Activated CD4-positive, alpha-beta T cell treated with anti-CD3 and anti-CD28 coated beads for 36 hours (primary cell): ENCODE measurements at places on chromosomes 3 and 15. TPM values are rescaled to one million over a fixed set of nuclear protein-coding genes. Genes with fewer than 3 reads are reported as not detected.
A peak's percentile ranks its signal among the peaks of the same experiment; 100 is the strongest.

ISL2 gene
- total RNA-seq = 0.25 TPM

GRCh38 chr3:152058856-152059255, 185.4 kb downstream of the SUCNR1 start:
- H3K27me3 ChIP-seq = no peaks in the 10 kb centered on the region
- no peak for DNase-seq
- H3K4me1 ChIP-seq = no peaks in the 10 kb centered on the region
- no peak overlapping the region for H3K27ac ChIP-seq
- no peak overlapping the region for H3K4me3 ChIP-seq

DNA sequence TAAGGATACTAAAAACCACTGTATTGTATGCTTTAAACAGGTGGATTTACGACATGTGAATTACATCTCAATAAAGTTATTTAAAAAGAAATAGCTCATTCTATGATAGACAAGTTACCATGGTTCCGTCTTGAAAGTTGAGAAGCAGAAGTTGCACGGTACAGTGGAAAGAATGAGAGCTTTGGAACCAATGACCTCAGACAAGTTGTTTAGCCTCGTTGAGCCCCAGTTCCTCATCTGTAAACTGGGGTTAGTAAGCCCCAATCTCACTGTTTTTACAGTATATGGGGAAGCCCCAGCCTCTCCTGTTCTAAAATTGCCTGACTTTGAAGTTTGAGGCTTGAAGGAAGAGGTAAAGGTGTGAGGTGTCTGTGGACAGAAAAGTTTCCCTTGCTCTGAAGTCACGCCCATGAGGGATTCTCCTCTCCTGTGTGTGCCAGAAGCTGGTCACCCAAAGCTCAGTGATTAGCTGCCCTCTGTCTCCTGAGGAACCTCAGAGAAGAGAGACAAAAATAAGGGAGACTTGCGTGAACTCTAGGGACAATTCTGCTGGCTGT, 10.0 kb downstream of the CRYGS start:
- peak overlapping the region; percentile 55 for H3K4me3 ChIP-seq
- H3K27me3 ChIP-seq = no peaks in the 10 kb centered on the region
- H3K4me1 ChIP-seq = peaks cover 94% of the 10 kb centered on the region
- peak; percentile 71 for DNase-seq
- peak overlapping the region; percentile 99 for H3K27ac ChIP-seq

TM4SF18 gene
- total RNA-seq = not detected

GOLGA8J gene
- total RNA-seq = not detected

GRCh38 chr15:73854265-73854664, 19.1 kb upstream of the TBC1D21 start:
- no peak for DNase-seq
- peaks cover 20% of the 10 kb centered on the region for H3K27me3 ChIP-seq

PLSCR5 gene
- total RNA-seq = not detected

DNA sequence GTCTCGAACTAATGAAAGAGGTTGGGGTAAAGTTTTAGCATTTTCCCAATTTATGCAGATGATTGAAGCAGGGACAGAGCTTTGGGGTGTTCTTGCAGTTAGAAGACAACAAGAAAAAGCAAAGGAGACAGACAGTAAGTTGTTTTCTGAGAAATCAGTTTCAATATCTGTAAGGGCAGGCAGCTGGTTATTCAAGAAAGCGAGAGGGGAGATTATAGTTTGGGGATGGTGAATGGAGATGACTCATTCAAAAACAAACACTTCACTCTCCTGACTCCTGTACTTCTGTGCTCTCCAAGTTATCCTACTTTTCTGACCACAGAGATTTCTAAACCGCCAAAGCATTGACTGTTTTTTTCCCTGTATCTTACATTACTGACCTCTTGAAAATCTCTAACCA, 352.0 kb downstream of the GAP43 start:
- H3K4me1 ChIP-seq = no peaks in the 10 kb centered on the region
- no peak for DNase-seq
- H3K27ac ChIP-seq = no peak overlapping the region
- H3K27me3 ChIP-seq = peaks cover 3% of the 10 kb centered on the region

CCDC39 gene
- total RNA-seq = not detected

SMCO1 gene
- not detected for total RNA-seq

DNA sequence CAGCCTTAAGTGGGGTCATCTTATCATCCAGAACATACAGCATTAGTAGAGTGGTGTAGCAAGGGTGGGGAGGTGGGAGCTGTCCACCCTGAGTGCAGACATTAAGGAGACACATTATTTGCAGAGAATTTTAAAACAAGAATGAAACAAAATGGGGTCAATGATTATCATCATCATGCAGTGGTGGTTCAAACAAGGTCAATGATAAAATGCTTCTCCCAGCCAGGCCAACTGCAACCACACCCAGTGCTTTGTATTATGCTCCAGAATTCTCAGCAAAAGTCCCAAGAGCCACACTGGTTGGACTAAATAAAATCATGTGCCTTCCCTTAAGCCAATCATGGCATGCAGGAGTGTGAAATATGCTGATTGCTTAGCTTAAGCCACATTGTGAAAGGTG, 96.7 kb upstream of the FHIT start:
- H3K27ac ChIP-seq = no peak overlapping the region
- H3K4me1 ChIP-seq = no peaks in the 10 kb centered on the region
- H3K27me3 ChIP-seq = peaks cover 1% of the 10 kb centered on the region
- DNase-seq = no peak

GRCh38 chr15:70514251-70514650, 249.1 kb downstream of the UACA start:
- peaks cover 4% of the 10 kb centered on the region for H3K27me3 ChIP-seq
- H3K27ac ChIP-seq = no peak overlapping the region
- H3K4me3 ChIP-seq = no peak overlapping the region
- peaks cover 13% of the 10 kb centered on the region for H3K4me1 ChIP-seq

TEX55 gene
- not detected for total RNA-seq

SLC12A8 gene
- 0.26 TPM for total RNA-seq

PCOLCE2 gene
- 0.55 TPM for total RNA-seq

GRCh38 chr3:119184111-119184510, 10.7 kb downstream of the UPK1B start:
- peaks cover 2% of the 10 kb centered on the region for H3K27me3 ChIP-seq
- H3K36me3 ChIP-seq = no peaks in the 10 kb centered on the region
- no peak for DNase-seq
- no peak overlapping the region for H3K27ac ChIP-seq
- H3K4me1 ChIP-seq = peaks cover 11% of the 10 kb centered on the region

DNA sequence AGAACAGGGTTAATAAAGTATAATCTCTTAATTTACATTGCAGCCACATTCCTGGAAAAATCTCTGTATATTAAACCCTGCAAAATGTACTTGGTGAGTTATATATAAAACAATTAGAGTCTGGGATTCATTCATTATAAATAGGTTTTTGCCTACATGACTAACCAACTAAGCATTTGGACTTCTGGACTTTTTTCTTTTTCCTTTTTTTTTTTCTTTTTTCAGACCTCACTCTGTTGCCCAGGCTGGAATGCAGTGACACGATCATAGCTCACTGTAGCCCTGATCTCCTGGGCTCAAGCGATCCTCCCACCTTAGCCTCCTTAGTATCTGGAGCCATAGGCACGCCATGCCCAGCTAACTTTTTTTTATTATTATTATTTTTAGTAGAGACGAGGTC, 4.5 kb downstream of the DNAJC13 start:
- no peak overlapping the region for H3K4me3 ChIP-seq
- H3K27me3 ChIP-seq = no peaks in the 10 kb centered on the region
- no peak overlapping the region for H3K27ac ChIP-seq
- peaks cover 36% of the 10 kb centered on the region for H3K4me1 ChIP-seq
- no peak for DNase-seq
- peaks cover 11% of the 10 kb centered on the region for H3K36me3 ChIP-seq

GRCh38 chr3:101072300-101072699, 79.1 kb upstream of the ABI3BP start:
- DNase-seq = no peak
- peaks cover 19% of the 10 kb centered on the region for H3K27me3 ChIP-seq
- no peak overlapping the region for H3K27ac ChIP-seq
- H3K4me1 ChIP-seq = peaks cover 2% of the 10 kb centered on the region

TCAIM gene
- 14.8 TPM for total RNA-seq

IL20RB gene
- 0.93 TPM for total RNA-seq

GRCh38 chr3:159796744-159797143, 191.9 kb upstream of the IL12A start:
- H3K4me3 ChIP-seq = no peak overlapping the region
- H3K27me3 ChIP-seq = peaks cover 9% of the 10 kb centered on the region
- H3K36me3 ChIP-seq = no peaks in the 10 kb centered on the region
- no peak for DNase-seq

CFAP92 gene
- 0.64 TPM for total RNA-seq

DNA sequence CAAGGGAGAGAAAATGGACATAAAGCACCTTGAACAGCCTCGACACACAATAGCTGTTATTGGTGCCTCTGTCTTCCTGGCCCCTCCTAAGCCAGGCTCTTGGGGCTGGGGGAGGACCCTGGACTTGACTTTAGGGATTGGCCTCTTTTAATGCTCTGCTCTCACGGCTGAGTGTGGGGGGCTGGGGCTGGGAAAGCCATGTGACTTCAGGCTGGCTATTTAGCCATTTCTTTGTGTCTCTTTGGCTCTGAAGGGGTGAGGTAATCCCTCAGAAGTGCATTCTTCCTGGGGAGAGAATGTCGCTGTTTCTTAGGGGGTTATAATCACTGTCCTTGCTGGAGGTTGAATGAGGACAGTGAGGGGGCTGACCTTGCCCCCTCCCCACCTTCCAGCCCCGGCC, 26.2 kb downstream of the MAGEF1 start:
- DNase-seq = no peak
- H3K27ac ChIP-seq = no peak overlapping the region
- no peak overlapping the region for H3K4me3 ChIP-seq

COL6A5 gene
- total RNA-seq = not detected

- no peak overlapping the region for H3K4me3 ChIP-seq
- DNase-seq = no peak
- peaks cover 12% of the 10 kb centered on the region for H3K36me3 ChIP-seq
- peaks cover 21% of the 10 kb centered on the region for H3K4me1 ChIP-seq
Measured at GRCh38 chr3:4418156-4418555, 48.9 kb downstream of the SUMF1 start.

GRCh38 chr3:71532639-71533395, 50.7 kb downstream of the FOXP1 start:
- H3K4me1 ChIP-seq = peaks cover 26% of the 10 kb centered on the region
- H3K27ac ChIP-seq = no peak overlapping the region
- H3K27me3 ChIP-seq = no peaks in the 10 kb centered on the region
- peaks cover 3% of the 10 kb centered on the region for H3K36me3 ChIP-seq
- H3K4me3 ChIP-seq = no peak overlapping the region

LIPH gene
- total RNA-seq = not detected

- H3K27me3 ChIP-seq = no peaks in the 10 kb centered on the region
- peak overlapping the region; percentile 37 for H3K4me3 ChIP-seq
- H3K4me1 ChIP-seq = peaks cover 67% of the 10 kb centered on the region
- DNase-seq = peak; percentile 91
Measured at GRCh38 chr3:18556503-18557135, 131.5 kb upstream of the SATB1 start.

GRCh38 chr3:8524656-8525399, 23.2 kb downstream of the LMCD1 start:
- no peak overlapping the region for H3K4me3 ChIP-seq
- no peak for DNase-seq
- no peak overlapping the region for H3K27ac ChIP-seq
- H3K36me3 ChIP-seq = no peaks in the 10 kb centered on the region
- peaks cover 4% of the 10 kb centered on the region for H3K4me1 ChIP-seq

DNA sequence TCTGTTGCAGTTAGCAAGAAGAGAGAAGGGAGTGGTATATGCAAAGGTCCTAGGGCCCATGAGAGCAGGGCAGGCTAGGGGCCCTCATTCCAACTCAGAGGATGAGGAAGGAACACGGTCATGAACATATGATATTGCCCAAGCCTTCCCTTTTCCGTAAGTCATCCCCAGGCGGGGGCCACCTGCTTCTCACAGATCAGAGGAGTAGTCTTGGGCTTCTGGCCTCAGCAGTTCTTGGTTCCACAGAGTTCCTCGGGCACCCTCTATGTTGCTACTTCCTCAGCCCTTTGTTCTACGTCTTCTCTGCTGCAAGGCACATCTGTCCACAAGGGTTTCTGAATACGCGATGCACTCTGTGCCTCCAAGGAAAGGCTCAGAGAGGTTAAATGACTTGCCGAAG, 25.3 kb downstream of the EPHB3 start:
- H3K27ac ChIP-seq = no peak overlapping the region
- H3K27me3 ChIP-seq = peaks cover 15% of the 10 kb centered on the region
- H3K4me3 ChIP-seq = no peak overlapping the region
- H3K36me3 ChIP-seq = no peaks in the 10 kb centered on the region

DNA sequence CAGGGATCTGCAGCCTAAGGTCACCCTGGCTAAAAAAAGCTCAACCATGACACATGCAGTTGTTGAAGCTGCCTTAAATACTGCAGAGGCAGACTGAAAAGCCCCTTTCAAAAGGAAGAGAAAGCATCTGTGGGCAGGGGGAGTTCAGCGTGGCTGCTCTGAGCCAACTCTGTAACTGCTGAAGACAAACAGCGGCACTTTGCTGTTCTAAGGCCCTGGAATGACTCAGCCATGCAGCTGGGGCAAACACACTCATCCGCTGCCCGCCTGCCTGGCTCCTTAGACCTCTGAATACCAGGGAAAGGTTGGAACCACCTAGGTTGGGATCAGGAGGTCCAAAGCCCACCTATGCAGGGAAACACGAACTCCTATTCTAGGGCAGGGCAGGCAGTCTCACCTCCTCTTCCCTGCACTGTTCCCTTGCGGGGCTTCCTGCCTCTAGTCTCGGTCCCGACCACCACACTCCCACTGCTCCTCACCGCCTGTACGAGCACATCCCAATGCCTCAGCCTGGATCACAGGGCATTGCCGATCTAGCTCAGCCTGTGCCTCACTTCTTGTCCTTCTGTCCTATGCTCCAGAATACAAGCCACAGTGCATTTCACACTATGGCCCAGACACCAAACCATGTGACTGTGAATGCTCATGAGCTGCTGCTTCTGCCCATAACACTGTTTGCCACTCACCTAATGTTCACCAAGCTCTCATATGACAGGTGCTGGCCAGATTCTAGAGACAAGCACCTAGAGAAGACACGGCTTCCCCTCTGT, 6.6 kb upstream of the MUSTN1 start:
- H3K36me3 ChIP-seq = peaks cover 2% of the 10 kb centered on the region
- peaks cover 30% of the 10 kb centered on the region for H3K4me1 ChIP-seq
- no peak for DNase-seq
- no peaks in the 10 kb centered on the region for H3K27me3 ChIP-seq
- H3K4me3 ChIP-seq = no peak overlapping the region
- H3K27ac ChIP-seq = no peak overlapping the region

- no peak overlapping the region for H3K27ac ChIP-seq
- peaks cover 5% of the 10 kb centered on the region for H3K36me3 ChIP-seq
- DNase-seq = no peak
- H3K4me3 ChIP-seq = no peak overlapping the region
Measured at GRCh38 chr3:113812854-113813253, 25.7 kb upstream of the GRAMD1C start.

SENP8 gene
- total RNA-seq = 3.0 TPM

ZNF860 gene
- 0.30 TPM for total RNA-seq

- H3K4me1 ChIP-seq = no peaks in the 10 kb centered on the region
- peaks cover 16% of the 10 kb centered on the region for H3K36me3 ChIP-seq
- DNase-seq = no peak
- H3K27me3 ChIP-seq = no peaks in the 10 kb centered on the region
- H3K27ac ChIP-seq = no peak overlapping the region
- no peak overlapping the region for H3K4me3 ChIP-seq
Measured at GRCh38 chr3:107767897-107768605, 245.3 kb downstream of the BBX start.
